ENCODE measurements at places on chromosomes 6 and 20.

DNA sequence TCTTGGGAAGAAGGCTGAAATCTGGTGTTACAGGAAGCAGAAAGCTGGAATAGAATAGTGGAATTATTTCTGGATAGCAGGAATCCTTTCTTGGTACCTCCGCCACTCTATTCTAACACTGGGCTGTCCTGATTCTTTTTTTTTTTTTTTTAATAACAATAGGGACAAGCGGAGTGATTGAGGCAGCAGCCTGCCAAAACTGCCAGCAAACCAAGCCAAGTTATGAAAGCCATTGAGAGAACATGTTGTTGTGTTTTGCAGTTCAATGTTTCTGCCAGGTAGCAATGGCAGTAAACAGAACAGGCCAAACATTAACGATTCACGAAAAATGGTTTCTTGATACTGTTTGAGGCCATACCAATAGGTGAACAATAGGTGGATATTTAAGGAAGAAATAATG is 47.1 kb downstream of the SLC26A8 start:
- DNase-seq: no peak

GRCh38 chr6:42963855-42964605 is 3.5 kb downstream of the GNMT start:
- DNase-seq: peak; percentile 40

- no peak for DNase-seq
Observed at GRCh38 chr20:51451484-51451883, 91.0 kb downstream of the NFATC2 start.

DNA sequence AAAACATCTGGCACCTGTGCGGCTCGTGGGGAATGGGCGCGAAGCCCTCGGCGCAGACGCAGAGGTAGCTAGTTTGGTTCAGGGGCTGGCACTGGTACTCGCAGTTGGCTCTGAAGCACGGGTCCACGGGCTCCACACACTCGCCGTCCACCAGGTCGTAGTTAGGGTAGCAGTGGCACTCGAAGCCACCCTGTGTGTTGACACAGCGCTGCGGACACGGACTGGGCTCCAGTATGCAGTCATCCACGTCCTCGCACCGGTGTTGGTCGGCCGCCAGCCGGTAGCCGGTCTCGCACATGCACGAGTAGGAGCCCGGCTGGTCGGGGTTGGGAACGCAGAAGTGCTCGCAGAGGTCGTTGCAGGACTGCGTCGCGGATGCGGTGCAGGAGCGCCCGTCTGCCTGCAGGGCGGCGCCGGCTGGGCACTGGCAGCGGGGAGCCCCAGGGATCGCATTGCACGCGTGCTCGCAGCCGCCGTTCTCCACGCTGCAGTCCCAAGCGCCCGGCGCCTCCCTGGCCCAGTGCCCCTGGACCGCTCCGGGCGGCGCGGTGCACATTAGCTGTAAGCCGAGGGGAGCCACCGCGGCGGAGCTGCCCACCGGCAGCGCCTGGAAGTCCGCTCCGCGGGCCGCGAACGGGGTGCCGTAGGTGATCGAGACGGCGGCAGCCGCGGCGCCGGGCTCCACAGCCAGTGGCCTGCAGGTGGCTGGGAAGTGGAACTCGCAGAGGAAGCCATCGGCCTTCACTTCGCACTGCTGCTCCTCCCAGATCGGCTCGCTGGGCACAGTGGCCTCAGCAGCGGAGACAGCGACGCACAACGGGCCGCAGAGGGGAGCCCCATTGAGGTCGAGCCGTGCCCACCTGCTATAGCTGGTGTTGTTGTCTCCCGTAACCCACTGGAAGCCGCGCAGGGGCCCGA is 930 bp downstream of the THBD start:
- no peak for DNase-seq

GRCh38 chr6:67775333-67775732 is 859.7 kb upstream of the ADGRB3 start:
- DNase-seq: no peak

GRCh38 chr6:6968731-6969552 is 138.8 kb upstream of the RREB1 start:
- no peak for DNase-seq

DNA sequence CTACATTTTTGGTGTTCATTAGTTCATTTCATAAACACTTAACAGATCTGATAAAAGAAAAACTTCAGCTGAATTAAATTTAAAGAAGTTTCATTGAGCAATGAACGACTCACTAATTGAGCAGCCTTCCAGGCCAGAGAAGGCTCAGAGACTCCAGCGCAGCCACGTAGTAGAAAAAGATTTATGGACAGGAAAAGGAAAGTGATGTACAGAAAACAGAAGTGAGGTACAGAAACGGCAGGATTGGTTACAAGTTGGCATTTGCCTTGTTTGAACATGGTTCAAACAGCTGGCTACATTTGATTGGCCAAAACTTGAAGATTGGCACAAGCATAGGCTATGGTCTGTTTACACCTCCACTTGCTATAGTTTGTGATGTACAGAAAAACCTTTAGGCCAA is 166.3 kb upstream of the DTNBP1 start:
- DNase-seq: no peak

DNA sequence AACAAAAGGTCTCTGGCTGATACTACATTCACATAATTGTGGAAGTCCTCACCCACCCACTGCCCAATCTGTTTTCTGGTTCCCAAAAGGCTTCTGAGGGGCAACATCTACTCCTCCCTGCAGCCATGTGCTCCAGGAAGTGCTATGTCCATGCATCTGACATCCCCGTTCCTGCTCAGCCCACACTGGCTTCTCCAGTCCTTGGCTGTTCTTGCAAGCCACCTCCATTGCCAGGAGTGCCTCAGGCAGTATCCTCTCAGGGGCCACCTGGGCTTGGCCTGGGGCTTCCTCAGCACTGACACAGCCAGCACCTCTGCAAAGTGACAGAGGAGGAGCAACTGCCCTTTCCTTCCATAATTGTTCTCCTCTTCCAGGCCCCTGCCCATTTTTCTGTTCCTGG is 18.3 kb downstream of the ARHGAP18 start:
- no peak for DNase-seq

- DNase-seq: no peak
Observed at GRCh38 chr6:115323001-115323400, 737.7 kb downstream of the FRK start.

- DNase-seq: no peak
Observed at GRCh38 chr6:122484760-122485159, 13.2 kb upstream of the SERINC1 start.

DNA sequence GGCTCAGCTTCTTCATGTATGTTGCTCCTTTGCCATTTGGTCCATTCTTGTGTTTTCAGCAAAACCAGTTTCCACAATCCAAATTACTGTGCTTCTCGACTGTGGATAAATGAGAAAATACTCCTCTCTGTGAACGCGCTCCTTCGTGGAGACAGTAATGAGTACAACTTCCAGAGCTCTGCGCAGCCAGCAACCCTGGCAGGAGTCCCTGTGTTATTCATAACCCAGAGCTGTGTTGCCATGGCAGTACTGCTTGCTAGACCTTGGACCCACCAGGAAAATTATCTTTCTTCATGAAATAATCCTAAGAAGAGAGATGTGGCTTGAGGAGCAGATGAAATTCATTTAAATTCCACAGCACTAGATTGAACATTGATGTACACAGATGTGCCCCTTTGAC is 73.7 kb downstream of the SLC22A3 start:
- DNase-seq: no peak

- no peak for DNase-seq
Observed at GRCh38 chr6:36656441-36656840, 22.1 kb upstream of the CDKN1A start.

- no peak for DNase-seq
Observed at GRCh38 chr6:130765181-130765727, 62.0 kb upstream of the SMLR1 start.

- DNase-seq: peak; percentile 40
Observed at GRCh38 chr6:166940643-166941068, 15.7 kb downstream of the RNASET2 start.

GRCh38 chr20:57369596-57369995 is 18.5 kb downstream of the RAE1 start:
- no peak for DNase-seq

DNA sequence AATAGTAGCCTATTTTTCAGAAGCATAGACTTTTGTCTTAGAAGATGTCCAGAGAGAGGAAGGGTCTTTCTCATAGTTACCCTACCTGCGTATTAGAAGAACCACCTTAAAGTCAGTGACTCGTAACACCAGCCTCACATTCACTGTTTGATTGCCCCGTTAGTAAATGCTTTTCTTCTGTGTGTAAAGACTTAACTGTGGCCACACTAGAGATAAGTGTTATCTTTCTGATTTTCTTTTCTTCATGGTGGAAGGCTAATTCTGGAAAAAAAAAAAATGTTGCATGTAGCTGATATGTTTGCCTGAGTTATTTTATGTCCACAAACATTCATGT is 83.9 kb downstream of the SAMD3 start:
- DNase-seq: no peak

GRCh38 chr20:34396408-34396807 is 33.3 kb downstream of the ITCH start:
- no peak for DNase-seq

GRCh38 chr6:152478377-152479010 is 158.7 kb downstream of the SYNE1 start:
- no peak for DNase-seq

DNA sequence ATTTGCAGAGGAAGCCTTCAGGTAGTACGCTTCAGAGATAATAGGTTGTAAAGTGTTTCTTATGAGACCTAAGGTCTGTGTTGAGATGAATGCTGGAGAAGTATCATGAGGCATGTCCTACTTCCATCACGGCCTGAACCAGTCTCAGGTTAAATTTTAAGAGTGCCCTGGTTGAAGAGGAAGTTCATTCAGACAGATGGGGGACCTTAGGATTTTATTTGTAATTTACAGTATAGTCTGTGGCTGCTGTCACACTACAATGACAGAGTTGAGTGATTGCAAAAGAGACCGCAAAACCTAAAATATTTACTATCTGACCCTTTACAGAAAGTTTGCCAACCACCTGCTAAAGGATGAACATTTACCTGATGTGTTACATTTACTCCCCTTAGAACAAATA is 70.9 kb downstream of the UST start:
- DNase-seq: no peak

- DNase-seq: no peak
Observed at GRCh38 chr20:10359621-10360040, 74.4 kb downstream of the MKKS start.

GRCh38 chr20:57953638-57954037 is 243.8 kb upstream of the PMEPA1 start:
- DNase-seq: no peak

DNA sequence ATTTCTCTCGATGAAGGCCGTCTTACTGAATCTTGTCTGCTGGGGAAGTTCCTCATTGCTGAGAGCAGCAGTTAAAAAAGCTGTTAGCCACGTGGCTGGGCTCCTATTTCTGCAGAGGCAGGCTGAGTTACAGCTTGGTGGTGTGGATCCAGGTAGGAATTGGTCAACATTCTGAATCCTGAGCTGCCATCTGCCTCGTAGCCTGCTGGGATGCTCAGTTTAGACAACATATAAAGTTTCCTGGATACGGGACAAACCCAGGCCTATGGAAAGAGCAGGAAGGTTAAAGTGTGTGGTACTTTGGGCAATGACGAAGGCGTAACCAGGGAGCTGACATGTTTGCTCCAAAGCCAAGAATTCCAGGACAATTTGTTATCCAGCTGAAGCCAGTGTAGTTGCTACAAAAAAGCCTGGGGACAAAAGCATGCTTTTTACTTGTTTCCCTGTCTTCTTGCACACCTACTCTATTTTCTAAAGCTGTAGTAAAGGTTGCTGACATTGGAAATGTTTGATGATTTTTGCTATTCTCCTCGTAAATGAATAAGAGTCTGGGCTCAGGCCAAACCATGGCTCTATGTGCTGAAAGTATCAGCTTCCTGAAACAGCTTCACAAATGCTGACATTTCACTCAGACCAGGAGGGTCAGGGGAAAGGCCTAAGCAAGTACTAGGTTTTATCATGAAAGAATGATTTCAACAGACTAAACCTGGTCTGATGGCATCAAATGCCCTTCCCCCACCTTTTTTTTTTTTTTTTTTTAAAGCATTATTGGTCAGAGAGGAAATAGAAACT is 12.4 kb upstream of the MYLK2 start:
- no peak for DNase-seq

GRCh38 chr6:120147071-120147871 is 797.7 kb upstream of the MAN1A1 start:
- no peak for DNase-seq

- no peak for DNase-seq
Observed at GRCh38 chr20:8260837-8261251, 128.8 kb downstream of the PLCB1 start.

GRCh38 chr6:18978337-18979128 is 591.4 kb downstream of the RNF144B start:
- no peak for DNase-seq

GRCh38 chr20:57586370-57586793 is 25.5 kb downstream of the PCK1 start:
- no peak for DNase-seq

DNA sequence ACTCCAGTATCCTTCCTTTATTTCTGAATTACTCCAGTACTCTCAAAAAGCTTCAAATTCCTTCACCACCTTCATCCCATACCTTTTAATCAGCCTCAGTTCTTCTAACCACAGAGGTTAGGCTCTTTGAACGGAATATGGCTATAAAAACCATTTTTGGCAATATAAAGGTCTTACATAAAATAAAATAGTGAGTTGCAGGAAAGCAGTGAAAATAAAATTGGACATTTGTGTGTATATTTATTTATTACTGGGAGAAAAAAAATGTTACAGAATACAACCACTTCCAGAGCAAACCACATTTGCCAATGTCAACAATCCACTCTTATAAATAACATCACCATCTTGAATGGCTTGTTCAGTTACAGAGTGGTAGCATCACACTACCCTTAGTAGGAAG is 7.7 kb downstream of the HDDC2 start:
- no peak for DNase-seq

- DNase-seq: no peak
Observed at GRCh38 chr20:52941808-52942207, 30.4 kb upstream of the TSHZ2 start.

DNA sequence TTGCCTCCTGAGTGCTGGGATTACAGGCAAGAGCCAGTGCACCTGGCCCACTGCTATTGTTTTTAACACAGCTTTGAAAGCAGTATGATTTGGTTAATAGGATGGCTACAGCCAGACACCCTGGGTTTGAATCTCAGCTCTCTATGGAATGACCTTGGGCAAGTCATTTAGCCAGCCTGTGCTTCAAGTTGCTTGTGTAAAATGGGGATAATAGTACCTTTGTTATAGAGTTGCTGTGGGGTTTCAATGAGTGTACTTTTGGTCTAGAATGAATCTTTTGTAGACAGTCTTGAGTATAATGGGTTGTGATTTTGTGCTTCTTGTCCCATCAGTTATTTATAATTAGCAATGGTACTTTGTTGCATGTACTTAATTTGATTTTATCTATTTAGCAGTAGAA is 70.9 kb downstream of the JARID2 start:
- DNase-seq: no peak

- DNase-seq: no peak
Observed at GRCh38 chr6:33739571-33739970, 7.1 kb downstream of the IP6K3 start.

DNA sequence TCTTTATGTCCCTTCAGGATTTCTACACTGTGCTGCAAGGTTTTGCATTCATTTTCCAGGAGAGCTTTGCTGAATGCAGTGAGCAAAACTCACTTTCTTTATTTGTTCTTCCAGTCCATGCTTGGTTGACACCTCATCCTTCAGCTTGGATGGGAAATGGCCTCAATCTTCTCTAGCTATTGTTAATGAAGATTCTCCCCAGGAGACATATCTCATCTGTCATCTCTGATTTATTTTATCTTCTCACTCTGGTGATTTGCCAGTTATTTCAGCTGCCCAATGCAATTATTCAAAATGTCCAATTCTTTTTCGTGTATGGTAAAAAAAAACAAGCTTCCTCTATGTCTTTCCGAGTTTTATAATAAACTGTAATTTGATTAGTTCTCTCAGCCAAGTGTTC is 77.9 kb upstream of the PAK5 start:
- DNase-seq: no peak
